ENCODE measurements at places on chromosomes 1 and 21.
A peak's percentile ranks its signal among the peaks of the same experiment; 100 is the strongest.

GRCh38 chr1:244049162-244050013, 1.7 kb upstream of the ZBTB18 start:
- peak; percentile 67 for DNase-seq

- peak; percentile 74 for DNase-seq
Measured at GRCh38 chr1:41674522-41674921, 190.0 kb upstream of the EDN2 start.

- peak; percentile 72 for DNase-seq
Measured at GRCh38 chr21:41953831-41954653, at the start of gene C2CD2. C2CD2 (minus strand) TSS chr21:41954018; CDS start chr21:41953648, 370 bp downstream.

- DNase-seq: no peak
Measured at GRCh38 chr1:45067806-45068205, 55.8 kb downstream of the UROD start.

DNA sequence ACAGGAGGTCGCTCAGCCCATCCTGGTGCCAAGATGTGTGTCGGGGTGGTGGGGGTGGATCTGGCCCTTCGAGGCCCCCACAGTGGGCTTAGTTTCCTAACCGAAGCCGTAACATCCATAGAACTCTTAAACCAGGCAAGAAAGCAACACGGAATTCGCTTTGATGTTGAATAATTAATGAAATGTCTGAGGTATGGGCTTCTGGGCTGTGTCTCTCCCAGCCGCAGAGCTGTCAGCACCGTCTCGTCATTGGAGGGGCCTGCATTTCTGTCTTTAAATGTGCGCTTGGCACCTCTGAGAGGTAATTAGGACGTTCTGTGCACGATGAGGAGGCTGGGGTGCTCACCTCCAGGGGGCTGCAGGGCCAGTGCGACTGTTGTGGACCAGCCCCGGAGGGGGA, 13.3 kb upstream of the PLCH2 start:
- no peak for DNase-seq

DNA sequence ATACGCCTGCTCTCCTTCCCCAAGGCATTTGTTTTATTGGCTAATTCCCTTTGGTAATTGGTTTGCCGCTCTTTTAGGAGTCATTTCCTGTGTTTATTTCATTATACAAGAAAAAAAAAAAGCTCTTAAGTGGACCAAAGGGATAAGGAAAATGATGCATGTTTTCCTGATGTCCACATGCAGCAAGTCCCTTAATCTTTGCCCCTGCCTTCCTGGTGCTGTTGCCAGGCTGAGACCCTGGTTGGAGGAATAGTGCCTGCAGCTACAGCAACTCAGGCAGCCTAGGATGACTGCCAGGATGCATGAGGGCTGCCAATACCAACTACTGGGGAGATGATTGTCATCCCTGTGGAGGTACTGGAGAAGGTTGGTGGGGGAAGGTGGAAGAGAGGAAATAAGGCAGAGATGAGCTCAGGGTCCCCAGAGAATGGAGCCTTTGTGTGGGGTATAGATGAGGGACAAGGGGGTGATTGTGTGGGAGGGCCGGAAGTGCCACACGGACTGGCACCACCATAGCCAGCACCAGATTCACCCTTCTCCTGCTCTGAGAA, 6.1 kb upstream of the GATAD2B start:
- DNase-seq: no peak

DNA sequence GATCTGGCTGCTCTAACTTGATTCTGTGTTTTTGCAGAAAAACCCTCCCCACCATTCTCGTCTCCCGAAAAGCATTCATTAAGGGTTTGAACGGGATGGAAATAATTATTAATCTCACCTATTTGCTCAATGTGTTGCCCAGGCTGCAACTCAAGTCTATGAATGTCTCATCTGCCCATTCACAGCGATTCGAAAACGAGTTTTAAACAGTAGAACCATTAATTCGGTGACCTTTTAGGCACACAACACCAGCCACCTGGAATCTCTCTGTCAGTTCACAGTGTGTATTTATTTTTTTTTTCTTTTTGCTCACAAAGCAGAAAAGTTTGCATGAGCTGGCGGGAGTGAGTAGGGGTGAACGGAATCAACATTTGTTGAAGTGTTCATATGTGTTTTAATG, 764.7 kb upstream of the TPTE start:
- DNase-seq: no peak

DNA sequence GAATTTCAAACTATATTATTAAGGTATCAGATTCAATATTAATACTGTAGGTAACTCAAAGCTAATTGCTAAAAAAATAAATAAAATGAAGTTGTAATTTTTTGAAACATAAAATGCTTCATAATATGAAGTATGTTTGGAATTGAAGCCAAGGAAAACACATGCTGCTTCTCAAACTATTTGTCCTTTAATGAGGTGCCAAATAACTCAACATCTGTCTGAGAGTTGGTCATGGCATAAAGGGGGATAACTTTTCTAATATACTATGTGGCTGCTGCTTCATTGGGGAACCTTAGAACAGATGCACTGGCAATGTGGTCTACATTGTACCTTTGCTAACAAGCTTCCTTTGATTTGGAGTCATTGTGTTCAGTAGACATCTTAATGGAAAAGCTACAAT, 96.7 kb downstream of the PDE4B start:
- DNase-seq: no peak

GRCh38 chr1:226846786-226847185, 23.6 kb upstream of the PSEN2 start:
- no peak for DNase-seq

DNA sequence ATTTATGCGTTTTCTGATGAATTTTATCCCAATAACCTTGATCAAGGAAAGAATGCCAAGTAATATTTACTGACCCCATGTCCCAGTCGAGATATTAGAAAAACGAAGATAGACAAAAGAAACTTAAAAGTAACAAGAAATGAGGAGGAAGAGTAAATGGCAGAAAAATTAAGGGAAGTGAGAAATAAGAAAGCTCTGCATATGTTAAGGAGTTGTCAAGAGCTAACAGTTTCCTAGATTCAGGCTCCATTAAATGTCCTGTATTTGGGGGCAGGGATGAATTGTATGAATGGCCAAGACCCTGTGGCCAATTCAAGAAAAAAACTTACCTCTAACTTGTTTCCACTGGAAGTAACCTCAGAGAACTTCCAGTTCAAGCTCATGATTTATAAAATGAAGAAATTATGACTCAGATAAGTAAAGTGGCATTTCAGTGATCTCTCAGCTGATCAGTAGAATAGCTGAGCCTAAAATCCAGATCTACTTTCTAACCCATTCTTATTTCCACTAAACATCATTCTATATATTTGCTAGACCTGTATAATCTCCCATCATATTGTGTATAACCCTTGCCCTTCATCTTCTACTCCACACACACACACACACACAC, 73.2 kb downstream of the ZC3H11B start:
- DNase-seq: no peak

DNA sequence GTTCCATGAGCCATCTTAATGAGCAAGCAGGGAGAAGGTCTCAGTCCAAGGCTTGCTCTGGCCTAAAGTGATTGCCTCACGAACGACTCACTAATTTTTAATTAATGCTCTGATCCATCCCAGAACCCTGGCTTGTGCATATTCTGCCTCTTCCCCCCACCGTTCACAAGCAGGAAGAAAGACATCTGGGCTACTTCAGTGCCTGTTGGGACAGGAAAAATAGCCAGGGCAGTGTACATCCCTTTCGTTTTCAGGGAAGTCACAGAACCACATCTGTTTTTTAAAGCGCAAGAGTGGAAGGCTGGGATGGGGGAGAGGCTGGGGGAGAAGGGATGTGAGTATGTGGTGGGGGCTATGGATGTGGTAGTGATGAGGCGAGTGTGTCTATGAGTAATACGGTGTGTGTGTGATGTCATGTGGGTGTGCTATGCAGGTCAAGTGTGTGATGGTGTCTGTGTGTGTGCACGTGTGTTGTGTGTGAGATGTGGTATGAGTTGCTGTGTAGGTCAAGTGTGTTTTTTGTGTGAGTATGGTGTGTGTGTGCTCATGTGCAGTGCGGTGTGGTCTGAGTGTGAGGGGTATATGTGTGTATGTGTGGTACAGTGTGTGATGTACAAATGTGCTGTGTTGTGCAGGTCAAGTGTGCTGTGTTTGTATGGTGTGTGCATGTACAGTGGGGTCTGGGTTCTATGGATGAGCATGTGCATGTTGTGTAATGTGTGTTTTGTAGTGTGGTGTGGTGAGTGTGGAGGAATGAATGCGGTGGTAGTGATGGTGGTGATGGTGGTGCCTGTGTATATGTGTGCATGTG, 64.9 kb upstream of the SYT6 start:
- no peak for DNase-seq

DNA sequence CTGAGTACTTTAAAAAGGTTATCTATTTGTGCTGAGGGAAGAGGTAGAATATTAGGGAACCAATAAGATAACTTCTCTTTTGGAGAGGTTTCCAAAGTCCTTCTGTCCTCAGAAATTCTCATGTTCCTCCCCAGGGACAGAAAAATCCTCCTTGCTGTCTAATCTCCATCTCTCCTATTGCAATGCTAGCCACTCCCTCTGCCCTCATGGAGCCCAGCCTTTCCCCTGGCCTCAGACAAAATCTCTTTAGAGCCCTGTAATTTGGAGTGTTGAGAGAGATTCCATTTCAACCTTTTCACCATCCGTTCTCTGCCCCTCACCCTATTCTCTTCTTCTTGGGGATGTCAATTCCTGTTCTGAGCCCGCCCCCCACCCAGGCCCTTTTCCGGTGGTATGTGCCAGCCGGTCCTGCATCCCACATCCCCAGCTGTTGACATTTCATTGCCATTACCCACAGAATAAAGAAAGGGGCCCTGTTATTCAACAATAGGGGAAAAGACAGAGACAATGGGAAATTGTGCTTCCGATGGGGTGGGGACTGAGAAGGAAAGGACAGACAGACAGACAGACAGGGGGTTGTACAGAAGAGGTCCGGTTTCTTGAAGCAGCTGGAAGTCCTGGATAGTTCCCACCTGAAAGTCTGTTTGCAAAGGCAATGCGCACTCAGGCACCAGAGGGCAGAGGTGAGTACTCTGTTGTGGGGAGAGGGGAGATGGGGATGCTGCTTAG, at the start of gene HAPLN2:
Gene HAPLN2 (plus strand): TSS at position 563 of the 729 bp plus-strand sequence. CDS start 4,076 bp downstream, outside the sequence.
- DNase-seq: peak; percentile 44

DNA sequence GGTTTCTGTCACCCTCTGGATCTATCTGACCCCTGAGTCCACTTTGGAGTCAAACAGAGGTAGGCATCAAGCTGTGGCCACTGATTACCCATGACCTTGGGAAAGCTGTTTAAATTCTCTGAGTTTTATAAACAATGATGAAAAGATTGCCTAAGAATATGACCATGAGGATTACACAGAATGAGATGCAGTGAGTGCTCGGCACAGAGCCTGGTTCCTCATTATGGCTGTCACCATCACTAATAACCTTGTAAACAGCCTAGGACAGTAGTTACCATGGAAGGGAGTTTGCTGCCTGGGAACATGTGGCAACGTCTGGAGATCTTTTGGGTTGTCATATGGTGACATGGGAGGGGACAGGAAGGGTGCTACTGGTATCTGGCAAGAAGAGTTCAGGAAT, 248.3 kb upstream of the KAZN start:
- DNase-seq: no peak

- no peak for DNase-seq
Measured at GRCh38 chr1:167330601-167331293, 110.1 kb downstream of the POU2F1 start.

DNA sequence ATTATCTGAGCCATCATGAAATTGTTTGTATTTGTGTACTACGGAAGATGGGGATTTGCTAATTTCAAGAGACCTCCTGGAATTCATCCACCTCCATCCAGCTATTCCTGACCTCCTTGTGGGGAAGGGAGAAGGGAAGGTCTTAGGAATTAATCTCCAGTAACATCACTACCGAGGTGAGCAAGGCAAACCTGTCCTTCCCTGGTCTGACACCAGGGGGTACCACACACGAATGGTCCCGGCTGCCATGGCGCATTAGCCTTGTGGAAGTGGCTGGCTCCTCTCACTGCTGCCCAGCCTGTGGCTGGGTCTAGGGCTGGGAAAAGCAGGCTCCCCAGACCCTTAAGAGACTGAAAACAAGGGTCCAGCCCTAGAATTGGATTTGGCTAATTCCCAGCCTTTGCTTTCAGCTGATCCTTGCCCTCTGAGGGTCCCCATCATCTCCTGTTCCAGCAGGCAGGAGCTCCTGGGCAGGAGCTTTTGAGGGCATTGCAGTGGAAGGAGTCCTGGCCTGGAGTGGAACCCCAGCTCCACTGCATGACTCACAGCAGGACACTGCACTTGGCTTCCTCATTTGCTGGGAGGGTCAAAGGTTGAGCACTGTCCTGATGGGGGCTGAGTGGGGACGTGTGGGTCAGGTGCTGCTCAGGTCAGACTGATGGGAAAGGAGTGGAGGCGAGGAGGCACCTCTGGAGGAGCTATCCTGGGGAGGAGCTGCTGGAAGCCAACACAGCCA, 34.8 kb downstream of the RIMS3 start:
- DNase-seq: peak; percentile 45

DNA sequence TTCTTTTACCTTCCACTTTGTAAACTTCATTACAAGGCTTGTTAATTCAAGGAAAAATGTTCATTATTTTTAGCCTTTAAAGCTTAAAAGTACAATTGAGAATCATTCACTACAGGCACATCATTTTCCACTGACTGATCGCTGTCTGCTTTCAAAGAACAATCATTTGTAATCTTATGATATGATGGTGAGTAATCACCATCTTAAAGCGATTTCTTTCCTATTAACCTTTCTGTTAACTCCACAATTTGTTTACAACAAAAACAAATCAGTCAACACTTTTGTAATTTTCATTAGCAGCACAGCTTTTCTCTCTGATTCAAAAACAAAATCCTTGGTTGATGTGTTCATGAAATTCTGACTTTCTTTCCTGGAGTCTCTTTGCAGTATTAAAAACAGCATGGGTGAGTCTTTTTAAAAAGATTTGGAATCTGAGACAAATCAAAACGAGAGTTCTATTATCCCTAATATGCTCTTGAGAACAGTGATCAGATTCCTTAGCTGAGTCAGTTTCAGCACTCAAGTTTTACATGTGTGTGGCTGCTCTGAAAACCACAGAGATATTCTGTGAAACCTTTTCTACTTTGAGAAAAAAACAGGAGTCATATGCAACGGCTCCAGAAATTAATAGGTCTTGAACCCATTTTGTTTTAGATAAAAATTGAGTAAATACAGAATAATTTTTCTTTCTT, 145.8 kb upstream of the TMPRSS15 start:
- DNase-seq: no peak
